ENCODE measurements at places on chromosomes 3 and 15. TPM values are rescaled to one million over a fixed set of nuclear protein-coding genes. Genes with fewer than 3 reads are reported as not detected.

GRCh38 chr3:131782751-131783150 lies 252.1 kb downstream of the CPNE4 start:
- no peak for DNase-seq

DNA sequence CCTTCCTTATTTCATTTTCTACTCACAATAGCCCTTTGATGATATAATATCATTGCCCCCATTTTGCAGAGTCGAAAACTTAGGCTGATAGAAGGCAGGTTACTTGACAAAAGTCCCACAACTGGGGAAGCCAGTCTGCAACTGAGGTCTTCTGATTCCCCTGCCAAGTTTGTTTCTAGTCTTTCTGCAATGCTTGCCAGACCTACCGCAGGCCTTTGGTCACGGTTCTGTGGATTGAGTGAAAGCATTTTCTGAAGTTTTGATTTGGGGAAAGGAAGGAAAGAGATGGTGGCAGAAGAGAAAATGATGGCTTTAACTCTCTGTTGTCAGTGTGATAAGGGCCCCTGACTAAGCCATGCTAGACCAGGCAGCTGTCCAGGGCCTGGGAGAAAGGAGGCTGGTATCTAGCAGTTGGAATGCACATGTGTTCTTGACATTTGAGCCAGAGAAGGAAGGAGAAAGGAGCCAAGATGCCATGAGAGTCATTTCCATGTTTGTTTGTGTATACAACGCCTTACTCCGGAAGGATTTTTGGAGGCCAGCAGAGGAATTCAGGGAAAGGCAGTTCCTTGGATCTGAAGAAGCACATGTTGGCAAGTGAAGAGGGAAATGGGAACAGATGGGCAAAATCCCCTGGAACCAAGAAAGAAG lies 29.9 kb downstream of the FAH start:
- peak; percentile 56 for DNase-seq

- no peak for DNase-seq
Measured at GRCh38 chr3:171348121-171348520, 112.1 kb downstream of the TNIK start.

DNA sequence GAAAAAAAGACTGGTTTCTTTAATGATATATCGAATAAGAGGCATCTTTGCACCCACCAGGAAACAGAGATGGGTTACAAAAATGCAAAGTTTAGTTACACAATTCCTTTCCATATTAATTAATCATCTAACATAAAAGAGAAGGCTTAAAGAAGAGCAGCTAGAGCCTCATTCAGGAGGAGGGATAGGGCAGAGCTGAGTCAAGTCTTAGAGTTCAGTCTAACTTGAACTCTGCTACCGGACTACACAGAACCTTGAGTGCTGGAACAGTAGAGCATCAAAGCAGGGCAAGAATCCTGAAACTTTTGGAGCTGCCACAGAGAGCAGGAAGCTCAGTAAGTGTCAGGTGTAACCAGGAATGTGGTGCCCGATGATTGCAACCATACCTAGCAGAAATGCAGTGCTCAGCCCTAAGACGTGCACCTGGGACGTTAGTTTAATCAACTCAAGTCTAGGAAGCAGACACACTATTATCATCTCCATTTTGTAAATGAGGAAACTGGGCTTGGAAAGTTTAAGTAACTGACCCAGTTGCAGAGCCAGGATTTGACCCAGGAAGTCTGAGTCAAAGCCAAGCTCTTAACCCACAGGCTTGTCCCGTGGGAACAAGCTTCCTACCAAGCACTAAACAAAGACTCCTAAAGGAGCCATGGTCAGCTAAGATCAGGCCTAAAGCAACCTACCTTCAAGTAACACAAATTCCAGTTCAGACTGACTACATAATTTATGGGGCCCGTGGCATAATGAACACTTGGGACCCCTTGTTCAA lies 187.4 kb downstream of the FOXP1 start:
- no peak for DNase-seq

DNA sequence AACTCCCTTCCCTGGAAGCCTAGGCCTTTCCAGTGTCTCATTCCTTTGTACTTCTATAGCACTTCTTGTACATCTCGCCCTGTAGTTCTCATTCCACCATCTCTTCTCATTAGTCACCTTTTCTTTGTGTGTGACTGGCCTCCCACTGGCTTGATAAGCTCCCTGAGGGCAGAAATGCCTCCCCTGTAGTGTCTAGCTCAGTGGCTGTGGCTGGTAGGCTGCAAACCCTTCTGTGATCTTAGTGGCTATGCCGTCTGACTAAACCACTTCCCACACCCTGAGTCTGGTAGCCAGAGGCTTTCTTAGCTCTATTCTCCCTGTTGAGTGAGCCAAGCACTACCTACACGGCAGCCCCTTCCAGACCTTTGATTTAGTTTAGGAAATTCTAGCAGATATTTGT lies 24.4 kb upstream of the TNFAIP8L3 start:
- no peak for DNase-seq

GRCh38 chr15:64776402-64776786 lies 1.0 kb upstream of the RBPMS2 start:
- no peak for DNase-seq

DNA sequence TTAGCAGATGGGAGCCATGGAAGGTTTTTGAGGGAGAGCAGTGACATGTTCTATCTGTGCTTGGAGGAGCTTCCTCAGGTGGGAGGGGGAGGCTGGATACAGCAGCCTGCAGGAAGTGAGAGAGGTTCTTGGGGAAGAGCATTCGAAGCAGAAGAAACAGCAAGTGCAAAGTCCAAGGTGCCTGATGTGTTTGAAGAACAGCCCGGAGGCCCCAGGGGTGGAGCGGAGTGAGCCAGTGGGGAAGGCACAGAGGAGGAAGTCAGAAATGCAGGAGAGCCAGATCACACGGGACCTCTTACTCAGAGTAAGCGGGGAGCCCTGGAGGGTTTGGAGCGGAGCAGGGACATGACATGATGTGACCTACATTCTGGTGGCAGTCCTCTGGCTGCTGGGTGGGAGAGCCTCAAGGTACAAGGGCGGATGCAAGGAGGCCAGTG lies 10.8 kb downstream of the ITGA11 start:
- no peak for DNase-seq

- DNase-seq, result peak; percentile 40
Measured at GRCh38 chr15:68154923-68155559, 50.1 kb downstream of the CALML4 start.

DNA sequence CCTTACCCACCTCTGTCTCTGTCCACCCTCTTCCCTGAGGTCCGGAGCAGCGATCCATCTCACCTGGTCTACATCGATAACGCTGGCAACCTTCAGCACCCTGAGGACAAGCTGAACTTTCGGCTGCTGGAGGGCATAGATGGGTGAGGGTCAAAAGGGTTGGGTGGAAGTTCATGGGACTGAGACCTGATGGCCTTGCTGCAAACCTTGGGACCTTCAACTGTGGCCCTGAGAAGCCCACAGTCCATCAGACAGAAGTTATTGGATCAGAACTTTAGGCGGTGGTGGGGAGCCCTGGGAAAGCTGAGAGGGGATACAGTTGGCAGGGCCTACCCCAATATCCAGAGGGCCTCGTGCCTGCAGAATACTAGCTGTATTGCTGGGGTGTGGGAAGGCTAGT lies 50.5 kb downstream of the POMGNT2 start:
- DNase-seq, result no peak

- DNase-seq, result peak; percentile 59
Measured at GRCh38 chr15:63985221-63986184, 60.8 kb downstream of the DAPK2 start.

DNA sequence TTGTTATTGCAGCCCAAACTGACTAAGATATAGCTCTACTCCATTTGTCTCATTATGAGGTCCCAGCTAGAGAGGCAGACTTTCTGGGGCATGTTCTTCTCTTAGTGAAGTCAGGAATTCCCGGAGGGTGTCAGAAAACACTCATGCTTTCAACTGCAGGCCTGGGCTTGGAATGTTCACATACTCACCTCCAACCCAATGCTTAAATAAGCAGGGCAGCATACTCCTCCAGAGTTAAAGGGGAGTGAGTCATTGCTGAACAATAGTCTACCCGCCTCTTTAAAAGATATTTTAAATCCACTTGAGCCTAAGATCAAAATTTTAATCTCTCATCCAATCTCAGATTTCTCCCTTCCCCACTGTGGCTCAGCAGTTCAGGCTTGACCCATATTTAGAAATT lies 167.8 kb upstream of the DPH6 start:
- no peak for DNase-seq

- DNase-seq, result no peak
Measured at GRCh38 chr15:96969732-96970710, 639.5 kb downstream of the NR2F2 start.

DNA sequence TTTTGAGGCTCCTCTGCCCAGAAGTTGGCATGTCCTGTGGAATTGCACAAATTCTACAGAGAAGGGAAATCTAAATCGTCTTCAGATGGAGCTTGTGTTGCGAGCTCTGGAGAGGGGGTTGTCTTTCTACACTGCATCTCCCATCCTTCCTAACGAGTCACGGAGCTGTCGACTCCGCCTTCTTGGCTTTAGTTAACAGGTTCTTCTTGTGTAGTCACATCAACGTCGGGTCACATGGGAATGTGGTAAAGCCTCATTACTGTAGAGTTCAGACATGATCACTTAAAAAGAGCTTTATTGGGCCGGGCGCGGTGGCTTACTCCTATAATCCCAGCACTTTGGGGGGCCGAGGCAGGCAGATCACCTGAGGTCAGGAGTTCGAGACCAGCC lies 60.0 kb downstream of the DNASE1L3 start:
- no peak for DNase-seq

- DNase-seq, result no peak
Measured at GRCh38 chr3:70973558-70973957, 610.0 kb downstream of the FOXP1 start.

GRCh38 chr3:32009101-32009500 lies 27.6 kb downstream of the ZNF860 start:
- no peak for DNase-seq

- no peak for DNase-seq
Measured at GRCh38 chr15:67548236-67548852, 5.8 kb downstream of the MAP2K5 start.

- DNase-seq, result no peak
Measured at GRCh38 chr3:127990051-127990450, 62.2 kb upstream of the SEC61A1 start.

GRCh38 chr15:87038404-87038803 lies 958.7 kb downstream of the AGBL1 start:
- DNase-seq, result no peak

DNA sequence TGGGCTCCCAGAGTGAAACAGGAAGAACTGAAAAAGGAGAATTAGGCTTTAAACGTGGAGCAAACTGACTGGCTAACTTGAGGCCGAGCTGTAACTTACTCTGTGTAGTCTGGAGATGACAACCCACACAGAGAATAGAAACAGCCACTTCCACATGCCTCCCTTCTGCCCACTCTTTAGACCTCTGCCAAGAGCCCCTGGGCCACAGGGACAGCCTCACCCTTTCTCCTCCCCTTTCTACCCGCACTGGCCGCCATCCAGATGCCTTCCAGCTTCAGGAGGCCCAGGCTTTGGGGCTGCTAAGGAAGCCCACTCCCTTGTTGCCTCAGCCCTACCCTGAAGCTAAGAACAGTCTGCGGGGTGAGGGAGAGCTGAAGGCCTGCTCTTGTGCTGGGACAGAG lies 6.8 kb downstream of the ARHGAP31 start:
- no peak for DNase-seq

- no peak for DNase-seq
Measured at GRCh38 chr3:128617270-128617556, 33.4 kb downstream of the RPN1 start.

GRCh38 chr3:187445356-187445755 lies 77.2 kb downstream of the RTP4 start:
- DNase-seq, result no peak

GRCh38 chr3:127351775-127352350 lies 64.0 kb upstream of the PRR20G start:
- DNase-seq, result no peak

DNA sequence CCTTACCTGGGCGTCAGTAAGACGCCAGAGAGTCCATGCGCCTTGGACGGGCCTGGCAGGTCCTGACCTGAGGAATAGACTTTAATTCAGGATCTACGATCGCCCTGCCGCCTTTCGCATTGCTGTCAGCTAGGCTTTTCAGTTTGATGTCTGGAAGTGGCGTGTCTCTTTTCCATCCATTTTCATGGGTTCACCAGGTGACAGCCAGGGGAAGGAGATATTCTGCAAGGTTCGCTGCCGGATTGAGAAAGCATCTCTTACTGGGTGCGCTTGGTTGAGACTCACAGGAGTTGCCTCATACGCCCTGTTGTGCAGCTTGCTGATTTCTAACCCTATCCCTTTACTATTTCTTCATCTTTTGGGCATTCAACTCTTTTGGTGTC lies 7.4 kb downstream of the EPHA3 start:
- no peak for DNase-seq

The WNT5A gene
- 32.6 TPM for polyA plus RNA-seq

The RBPMS2 gene
- 7.6 TPM for polyA plus RNA-seq

The ARNT2 gene
- 32.0 TPM for polyA plus RNA-seq

The SPESP1 gene
- 3.3 TPM for polyA plus RNA-seq

The TGM5 gene
- polyA plus RNA-seq, result not detected

The TM4SF1 gene
- polyA plus RNA-seq, result 109 TPM

The ECE2 gene
- not detected for polyA plus RNA-seq

The CLDN16 gene
- polyA plus RNA-seq, result 0.28 TPM

The FEZF2 gene
- not detected for polyA plus RNA-seq

The GRIP2 gene
- 0.91 TPM for polyA plus RNA-seq

The FOXB1 gene
- not detected for polyA plus RNA-seq

The CCDC33 gene
- polyA plus RNA-seq, result 0.57 TPM

The RYK gene
- 151 TPM for polyA plus RNA-seq

Data from right lung (tissue), 10 donors.